ENCODE measurements at places on chromosomes 1 and 21.
A peak's percentile ranks its signal among the peaks of the same experiment; 100 is the strongest.

DNA sequence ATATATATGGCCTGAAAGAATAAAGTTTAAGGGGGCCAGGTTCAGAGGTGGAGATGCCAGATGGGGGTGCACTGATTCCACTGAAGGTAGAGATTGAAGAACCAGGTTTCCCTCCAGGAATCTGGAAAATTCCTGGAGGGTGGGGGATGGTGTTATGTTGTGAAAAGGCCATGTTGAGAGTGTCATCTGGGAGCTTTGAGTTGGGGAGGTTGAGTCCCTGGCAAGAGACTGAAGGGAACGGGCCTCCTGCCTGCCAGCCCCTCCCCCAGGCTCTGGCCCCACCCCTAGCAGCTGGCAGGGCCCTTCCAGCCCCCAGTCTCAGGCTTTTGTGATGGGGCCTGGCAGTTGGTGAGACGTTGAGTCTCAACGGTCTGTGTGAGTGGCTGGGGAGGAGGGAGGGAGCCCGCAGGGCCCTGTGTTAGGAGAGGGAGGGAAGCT lies 4.1 kb downstream of the PTPRU start:
- DNase-seq = no peak

DNA sequence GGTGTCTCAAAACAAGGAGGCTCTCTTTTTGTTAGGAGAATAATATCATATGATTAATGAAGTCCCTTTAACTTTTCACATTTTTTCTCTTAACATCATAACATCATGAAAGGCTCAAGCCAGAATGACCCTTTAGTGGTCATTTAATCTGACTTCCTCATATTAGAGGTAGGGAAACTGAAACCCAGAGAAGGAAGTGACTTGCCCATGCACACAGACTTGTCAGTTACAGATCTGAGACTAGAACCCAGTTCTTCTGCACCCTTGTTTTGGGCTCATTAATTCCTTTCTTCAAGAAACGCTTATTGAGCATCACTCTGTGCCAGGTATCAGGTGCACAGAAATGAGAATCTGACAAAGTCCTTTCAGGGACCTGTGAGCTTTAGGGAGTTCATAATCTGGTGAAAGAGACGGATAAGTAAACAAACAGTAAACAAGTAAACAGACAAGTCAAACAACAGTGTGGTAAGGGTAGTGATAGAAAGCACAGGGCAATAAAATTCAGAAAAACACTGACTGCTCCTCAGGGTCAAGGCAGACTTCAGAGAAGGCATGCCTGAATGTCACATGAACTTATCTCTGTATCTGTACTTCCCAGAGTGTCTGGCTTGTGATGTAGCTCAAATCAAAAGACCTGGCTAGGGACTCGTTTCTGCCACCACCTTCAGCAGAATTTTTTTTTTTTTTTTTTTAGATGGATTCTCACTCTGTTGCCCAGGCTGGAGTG lies 38.3 kb upstream of the OSBPL9 start:
- no peak for DNase-seq

DNA sequence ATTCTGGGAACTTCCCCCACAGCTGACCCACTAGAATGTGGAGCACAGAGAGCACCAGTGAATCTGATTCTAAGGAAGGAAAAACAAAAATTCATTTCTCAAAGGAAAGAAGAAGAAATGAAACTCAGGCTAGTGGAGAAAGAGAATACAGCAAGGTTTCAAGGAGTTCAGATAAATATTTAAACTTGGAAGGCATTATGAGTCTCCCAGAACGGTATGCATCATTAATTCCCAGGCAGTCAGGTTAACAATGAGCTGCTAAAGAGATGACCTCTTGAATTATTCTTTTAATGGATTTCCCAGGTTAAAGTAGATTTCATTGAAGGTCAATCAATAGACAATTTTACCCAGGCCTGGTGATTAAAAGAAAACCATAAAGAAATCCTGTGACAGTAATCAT lies 103.6 kb upstream of the KAZN start:
- DNase-seq = no peak

DNA sequence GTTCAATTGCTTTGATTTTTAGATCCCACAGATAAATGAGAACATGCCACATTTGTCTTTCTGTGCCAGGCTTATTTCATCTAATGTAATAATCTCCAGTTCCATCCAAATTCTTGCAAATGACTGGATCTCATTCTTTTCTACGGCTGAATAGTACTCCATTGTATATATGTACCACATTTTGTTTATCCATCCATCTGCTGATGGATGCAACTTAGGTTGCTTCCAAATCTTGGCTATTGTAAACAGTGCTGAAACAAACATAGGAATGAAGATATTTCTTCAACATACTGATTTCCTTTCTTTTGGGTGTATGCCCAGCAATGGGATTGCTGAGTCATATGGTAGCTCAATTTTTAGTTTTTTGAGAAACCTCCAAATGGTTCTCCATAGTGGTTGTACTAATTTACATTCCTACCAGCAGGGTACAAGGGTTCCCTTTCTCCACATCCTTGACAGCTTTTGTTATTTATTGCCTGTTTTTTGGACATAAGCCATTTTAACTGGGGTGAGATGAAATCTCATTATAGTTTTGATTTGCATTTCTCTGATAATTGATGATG lies 344.4 kb downstream of the KCTD3 start:
- DNase-seq = no peak

- no peak for DNase-seq
Measured at GRCh38 chr1:98373056-98373455, 288.5 kb upstream of the SNX7 start.

- DNase-seq = no peak
Measured at GRCh38 chr1:10643607-10644306, 152.7 kb downstream of the CASZ1 start.

GRCh38 chr1:205805082-205805711 lies 7.8 kb downstream of the SLC41A1 start:
- DNase-seq = no peak

DNA sequence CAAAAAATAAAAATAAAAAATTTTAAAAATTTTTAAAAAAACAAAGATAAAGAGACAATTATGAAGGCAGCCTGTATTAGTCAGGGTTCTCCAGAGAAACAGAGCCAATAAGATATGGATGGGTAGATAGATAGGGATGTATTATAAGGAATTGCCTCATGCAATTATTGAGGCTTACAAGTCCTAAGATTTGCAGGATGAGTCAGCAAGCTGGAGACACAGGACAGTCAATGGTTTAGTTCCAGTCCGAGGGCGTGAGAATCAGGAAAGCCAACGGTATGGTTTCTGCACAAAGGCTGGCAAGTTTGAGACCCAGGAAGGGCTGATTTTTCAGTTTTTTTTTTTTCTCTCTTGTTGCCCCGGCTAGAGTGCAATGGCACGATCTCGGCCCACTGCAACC lies 24.1 kb upstream of the EIF4G3 start:
- DNase-seq = no peak

DNA sequence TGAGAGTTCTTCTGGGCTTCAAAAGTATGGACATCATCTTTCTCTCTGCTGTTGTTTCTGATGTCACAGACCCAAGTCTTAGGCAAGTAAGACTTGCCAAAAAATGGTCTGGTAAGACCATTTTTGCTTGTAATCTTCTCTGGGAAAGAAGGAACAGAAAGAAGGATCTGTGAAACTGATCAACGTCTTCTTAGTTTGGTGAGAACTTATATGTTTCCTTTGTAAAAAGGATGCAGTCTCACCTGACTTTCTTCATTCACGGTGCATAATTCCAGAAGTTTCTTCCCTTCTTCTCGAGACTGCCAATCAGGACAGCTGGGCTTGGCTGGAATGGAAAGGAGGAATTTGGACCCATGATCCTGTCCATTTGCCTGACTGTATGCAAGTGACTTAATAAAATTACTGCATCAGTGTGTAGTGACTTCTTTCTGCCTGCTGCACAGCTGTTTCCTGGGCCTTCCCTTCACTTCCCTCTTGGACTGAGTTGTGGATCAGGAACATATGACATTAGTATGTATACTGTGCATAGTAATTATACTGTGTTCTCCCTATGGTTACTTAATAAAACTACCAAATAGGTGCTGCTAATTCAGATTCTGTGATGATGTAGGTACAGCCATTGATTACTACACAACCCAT lies 7.6 kb upstream of the DENND1B start:
- no peak for DNase-seq

- DNase-seq = no peak
Measured at GRCh38 chr21:41453761-41454160, 27.7 kb downstream of the MX1 start.

- DNase-seq = no peak
Measured at GRCh38 chr1:2406451-2407041, 5.8 kb downstream of the PEX10 start.

DNA sequence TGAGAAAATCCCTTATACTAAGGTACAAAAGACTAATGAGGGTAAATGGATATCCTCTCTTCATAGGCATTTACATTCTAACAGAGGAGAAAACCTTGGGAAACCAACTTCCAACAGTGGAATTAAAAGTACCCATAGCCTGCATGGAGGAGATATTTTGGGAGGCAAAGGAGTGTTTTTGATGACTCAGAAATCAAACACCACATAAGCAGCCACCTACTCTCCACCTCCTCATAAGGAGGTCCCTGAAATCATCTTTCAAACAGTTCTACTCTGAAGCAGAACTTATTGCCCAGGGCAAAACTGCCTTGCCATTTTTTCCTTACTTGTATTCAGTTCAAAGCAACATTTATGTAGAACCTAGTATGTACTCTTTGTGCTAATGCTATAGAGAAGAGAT lies 211.3 kb downstream of the KCNH1 start:
- no peak for DNase-seq

- DNase-seq = no peak
Measured at GRCh38 chr1:240343966-240344365, 252.3 kb downstream of the FMN2 start.

- peak; percentile 2 for DNase-seq
Measured at GRCh38 chr1:59146651-59147358, 150.1 kb upstream of the FGGY start.

- no peak for DNase-seq
Measured at GRCh38 chr21:43581453-43581852, 77.8 kb downstream of the HSF2BP start.

GRCh38 chr1:67735806-67736627 lies 51.0 kb downstream of the GADD45A start:
- DNase-seq = no peak

DNA sequence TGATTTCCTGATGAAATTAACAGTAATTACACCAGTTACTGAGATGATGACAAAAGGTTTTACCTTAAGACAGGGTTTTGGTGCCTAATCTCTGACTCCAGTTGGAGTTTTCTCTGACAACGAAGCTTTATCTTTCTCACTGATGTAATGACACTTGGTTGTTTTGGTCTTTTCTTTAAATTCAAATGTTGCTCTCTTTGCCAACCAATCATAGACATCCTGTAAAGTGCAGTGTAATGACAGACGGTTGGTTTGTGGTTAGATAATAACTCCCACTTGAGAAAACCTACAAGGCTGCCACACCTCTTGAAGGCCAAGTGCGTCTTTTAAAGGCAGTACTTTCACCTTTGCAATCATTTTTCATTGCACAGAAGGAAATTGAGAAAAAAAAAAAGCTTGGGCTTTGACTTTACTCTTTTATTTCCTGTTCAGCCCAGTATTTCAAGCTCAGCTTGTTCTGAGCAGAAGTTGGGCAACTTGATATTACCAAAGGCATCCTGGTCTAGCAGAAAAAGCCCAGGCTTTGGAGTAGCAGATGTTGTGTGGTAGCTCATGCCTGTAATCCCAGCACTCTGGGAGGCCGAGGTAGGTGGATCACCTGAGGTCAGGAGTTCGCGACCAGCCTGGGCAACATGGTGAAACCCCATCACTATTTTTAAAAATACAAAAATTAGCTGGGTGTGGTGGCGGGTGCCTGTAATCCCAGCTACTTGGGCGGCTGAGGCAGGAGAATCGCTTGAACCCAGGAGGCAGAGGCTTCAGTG lies 14.9 kb downstream of the PDIK1L start:
- DNase-seq = no peak

GRCh38 chr21:34782506-34783360 lies 113.9 kb downstream of the CLIC6 start:
- DNase-seq = no peak

DNA sequence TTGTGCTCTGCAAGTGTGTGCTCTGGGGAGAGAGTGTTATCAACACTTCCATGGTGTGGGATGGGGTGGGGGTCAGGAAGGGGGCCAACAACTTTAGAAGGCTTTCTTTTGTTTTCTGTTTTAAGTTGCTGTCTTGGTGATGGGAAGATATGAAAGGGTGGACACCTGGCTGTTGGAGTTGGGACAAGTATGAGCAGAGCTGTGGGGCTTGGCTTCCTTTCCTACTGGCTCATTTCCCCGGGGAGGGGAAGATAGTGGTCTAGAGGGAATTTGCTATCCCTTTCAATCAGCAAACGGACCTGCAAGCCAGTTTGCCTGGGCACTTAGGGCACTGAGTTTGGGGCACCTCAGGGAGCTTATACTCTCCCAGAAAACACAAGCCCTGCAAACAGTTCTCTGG lies 19.2 kb downstream of the IER5 start:
- DNase-seq = no peak

DNA sequence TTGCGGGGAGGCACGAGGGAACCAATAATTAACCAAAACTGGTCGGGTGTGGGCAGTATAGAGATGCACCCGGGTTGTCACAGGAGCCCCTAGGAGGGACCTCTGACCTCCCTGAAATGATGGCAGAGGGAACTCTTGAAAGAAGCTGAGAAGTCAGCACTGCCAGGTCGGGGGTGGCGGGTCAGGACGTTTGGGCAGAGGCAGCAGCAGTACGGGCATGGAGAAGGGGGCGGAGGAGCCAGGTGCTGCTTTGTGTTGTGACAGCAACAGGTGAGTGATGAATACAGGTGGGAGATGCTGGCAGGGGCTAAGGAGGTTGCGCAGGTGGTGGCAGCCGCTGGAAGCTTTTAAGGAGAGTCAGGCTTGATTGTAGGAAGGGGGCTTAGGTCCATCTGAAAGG lies 11.7 kb downstream of the TNFRSF1B start:
- no peak for DNase-seq

GRCh38 chr21:33010931-33011330 lies 14.8 kb upstream of the OLIG2 start:
- DNase-seq = no peak

- no peak for DNase-seq
Measured at GRCh38 chr1:92853299-92853698, 21.5 kb downstream of the RPL5 start.

GRCh38 chr1:35717911-35718476 lies 690 bp downstream of the C1orf216 start:
- DNase-seq = no peak

GRCh38 chr1:39561279-39561678 lies 15.3 kb downstream of the PABPC4 start:
- DNase-seq = no peak

DNA sequence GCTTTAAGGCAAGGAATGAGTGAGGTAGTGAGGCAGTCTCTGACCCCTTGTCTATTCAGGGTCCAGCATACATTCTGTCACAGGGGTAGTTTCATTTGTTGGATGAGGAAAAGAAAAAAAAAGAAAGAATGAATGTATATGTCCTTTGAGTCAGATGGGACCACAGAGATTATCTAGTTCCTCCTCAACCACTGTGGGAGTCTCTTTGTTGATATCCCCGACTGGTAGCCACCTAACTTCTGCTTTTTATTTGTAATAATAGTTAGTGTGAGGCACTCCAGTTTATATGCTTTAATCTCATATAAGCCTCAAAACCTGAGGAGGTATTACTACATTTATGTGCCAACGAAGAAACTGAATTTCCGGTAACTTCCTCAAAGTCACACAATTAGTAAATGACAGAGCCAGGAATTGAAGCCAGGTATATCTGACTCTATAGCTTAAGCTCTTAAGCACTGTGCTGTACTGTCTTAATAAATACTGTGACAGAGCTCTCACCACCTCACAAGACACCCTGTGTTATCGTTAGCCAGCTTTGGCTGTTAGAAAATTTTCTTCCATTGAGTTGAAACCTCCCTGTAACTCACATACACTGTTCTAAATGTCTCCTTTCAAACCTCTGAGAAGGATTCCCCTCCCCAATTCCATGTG lies 82.2 kb downstream of the MDM4 start:
- DNase-seq = no peak
